Stimulated activated CD4-positive, alpha-beta T cell treated with anti-CD3 and anti-CD28 coated beads, Interleukin-4, amount 100 ng/mL, for 24 hours (primary cell): ENCODE measurements at places on chromosomes 16 and 17.

GRCh38 chr17:31015639-31016038 is 44.8 kb downstream of the RNF135 start:
- no peak for DNase-seq

- DNase-seq = no peak
Observed at GRCh38 chr16:58551496-58551895, 36.2 kb downstream of the SETD6 start.

DNA sequence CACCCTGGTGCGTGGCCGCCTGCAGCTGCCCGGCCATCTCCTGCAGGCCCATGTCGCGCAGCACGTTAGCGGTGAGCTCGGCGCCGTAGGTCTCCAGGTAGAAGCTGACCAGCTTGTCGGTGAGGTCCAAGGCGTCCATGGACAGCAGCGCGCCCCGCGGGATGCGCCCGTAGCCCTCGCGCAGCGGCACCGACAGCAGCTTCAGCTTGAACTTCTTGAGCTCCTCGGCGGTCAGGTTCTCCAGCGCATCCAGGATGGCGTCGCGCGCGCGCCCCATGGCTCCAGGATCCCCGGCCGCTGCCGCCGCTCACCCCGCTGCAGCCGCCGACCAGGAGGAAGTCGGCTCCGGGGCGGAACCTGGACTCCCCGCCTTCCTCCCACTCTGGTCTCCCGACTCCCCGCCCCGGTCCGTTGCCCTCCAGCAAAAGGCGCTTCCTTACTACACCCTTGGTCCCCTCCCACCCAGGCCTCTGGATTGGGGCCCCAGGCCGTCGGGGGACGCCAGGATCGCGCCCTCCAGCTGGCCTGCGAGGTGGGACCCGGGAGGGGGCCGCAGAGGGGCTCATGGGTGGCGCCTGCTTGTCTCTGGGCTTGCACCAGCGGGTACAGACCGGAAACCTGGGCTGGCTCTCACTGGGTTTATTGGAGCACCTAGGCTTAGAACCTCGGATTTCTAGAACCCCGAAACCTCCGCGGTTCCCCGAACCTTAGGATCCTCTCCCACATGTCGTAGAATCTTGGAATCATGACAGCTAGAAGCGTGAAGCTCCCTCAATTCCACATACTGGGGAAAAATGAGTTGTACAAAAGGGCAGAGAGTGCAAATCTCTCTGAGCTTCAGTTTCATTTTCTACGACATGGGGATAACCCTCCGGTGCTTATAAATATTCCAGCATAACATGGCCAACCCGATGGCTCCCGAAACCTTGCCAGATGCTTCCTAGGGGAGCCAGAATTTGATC is at the start of gene PYCARD:
Gene PYCARD, minus strand, starts transcription at position 347 of the 962 bp plus-strand sequence. Its CDS starts 70 bp downstream, at position 277.
- DNase-seq = no peak

GRCh38 chr16:25868106-25868505 is 176.3 kb downstream of the HS3ST4 start:
- DNase-seq = no peak
